Stimulated activated CD4-positive, alpha-beta T cell treated with anti-CD3 and anti-CD28 coated beads, Interleukin-12 subunit alpha, Interleukin-12 subunit beta, amount 100 ng/mL, for 4 hours (primary cell): ENCODE measurements at places on chromosomes 3 and 15.

DNA sequence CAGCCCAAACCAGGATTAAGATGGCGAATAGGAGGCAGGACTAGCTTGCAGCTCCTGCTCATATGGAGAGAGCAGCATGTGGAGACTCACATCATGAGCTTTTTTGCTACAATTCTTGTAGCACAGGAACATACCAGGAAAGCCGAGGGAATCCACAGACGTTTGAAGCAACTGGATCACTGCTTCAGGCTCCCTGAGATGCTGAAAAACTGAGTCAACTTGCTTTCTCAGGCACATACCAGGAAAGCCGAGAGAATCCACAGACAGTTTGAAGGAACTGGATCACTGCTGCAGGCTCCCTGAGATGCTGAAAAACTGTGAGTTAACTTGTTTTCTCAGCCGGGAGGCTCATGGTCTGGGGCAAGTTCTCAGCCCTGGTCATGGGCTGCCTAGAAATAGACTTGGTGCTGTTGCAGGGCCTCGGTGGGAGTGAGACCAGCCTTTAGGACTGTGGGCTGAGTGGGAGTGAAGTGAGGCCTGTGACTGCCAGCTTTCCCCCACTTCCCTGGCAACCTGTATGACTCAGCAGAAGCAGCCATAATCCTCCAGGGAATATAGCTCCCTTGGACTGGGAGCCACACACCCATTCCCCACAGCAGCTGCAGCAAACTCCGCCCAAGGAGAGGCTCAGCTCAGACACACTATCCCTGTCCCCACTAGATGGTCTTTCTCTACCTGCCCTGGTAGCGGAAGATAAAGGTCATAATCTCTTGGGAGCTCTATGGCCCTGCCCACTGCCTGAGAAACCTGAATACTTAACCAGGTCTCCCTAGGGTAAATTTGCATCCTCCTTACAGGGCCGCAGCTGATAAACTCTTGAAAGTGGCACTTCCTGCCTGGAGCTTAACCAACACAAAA, 51.9 kb upstream of the PFN2 start:
- DNase-seq, result no peak

GRCh38 chr15:97084650-97085049, 754.1 kb downstream of the NR2F2 start:
- DNase-seq, result no peak

GRCh38 chr3:56613016-56613415, 56.0 kb downstream of the CCDC66 start:
- no peak for DNase-seq

GRCh38 chr3:128089135-128089534, 34.5 kb downstream of the RUVBL1 start:
- DNase-seq, result no peak

GRCh38 chr3:47578691-47579632, at the start of gene CSPG5:
TSS of gene CSPG5 (minus strand) at chr3:47578865. CDS start at chr3:47578693, 172 bp downstream.
- DNase-seq, result peak; percentile 36

DNA sequence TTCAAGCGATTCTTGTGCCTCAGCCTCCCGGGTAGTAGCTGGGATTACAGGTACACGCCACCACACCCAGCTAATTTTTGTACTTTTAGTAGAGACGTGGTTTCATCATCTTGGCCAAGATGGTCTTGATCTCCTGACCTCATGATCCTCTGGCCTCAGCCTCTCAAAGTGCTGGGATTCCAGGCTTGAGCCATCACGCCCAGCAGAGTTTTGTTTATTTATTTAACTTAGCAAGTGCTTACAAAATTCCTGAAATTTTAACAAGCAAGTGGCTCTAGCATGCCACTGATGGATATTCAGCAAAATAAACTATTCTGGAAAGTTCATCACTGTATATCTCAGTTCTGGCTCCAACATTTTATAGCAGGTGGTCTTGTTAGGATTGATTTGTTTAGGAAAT, 585.9 kb downstream of the OTOL1 start:
- no peak for DNase-seq

- no peak for DNase-seq
These were observed 80.8 kb downstream of the KCNH8 start for GRCh38 chr3:19229086-19229485.

DNA sequence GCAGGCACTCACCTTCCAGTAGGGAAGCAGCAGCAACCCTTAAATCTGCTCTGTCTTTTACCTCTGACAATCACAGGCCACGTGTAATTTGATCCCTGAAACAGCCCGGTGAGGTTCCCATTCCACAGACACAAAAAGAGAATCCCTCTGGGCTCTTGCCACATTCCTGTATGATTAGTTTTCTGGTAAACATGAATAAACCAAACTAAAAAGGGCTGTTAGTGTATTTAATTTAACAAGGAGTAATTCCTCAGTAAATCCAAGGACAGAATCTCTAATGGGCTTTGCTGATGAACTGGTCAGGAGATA, 186.9 kb downstream of the FAM43A start:
- DNase-seq, result no peak

DNA sequence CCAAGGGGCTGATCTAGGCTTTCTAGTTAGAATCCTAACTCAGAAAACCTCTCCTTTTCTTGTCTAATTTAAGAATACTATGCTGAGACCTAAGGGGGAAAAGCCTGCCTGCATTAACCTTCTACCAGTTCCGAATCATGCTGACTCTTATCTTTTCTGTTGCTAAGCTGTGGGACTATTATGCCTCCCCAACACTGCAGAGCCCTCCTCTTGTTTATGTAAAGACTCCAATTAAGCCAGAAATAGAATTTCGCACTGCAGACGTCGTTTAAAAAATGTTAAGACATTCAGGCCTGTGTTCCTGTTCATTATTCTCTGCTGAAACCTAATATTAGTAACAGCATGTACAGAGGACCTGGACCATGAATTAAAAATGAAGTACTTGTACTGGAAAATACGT, 310.6 kb upstream of the ATP11B start:
- no peak for DNase-seq

- no peak for DNase-seq
These were observed 558 bp upstream of the IL17RC start for GRCh38 chr3:9916346-9916733.

DNA sequence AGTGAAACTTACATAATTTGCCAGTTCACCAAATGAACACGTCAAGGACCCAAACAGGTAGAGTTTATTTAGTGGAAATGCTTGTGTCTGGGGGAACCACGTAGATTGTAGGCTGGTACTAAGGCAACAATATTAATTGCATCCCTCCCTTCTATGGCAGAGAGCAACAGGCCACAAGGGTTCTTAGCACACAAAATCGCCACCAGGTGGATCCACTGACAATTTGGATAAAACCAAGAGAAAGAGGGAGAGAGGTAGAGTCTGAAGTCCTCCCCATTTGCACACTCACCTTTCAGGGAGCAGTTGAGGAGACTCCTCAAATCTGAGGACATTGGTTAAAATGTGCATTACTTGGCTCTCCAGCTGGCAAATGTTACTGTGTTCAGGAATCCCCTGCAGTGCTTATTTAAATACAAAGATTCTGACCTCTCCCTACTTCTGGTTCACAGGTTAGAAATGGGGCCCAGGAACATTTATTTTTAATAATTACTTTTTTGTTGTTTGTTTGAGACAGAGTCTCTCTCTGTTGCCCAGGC, 181.0 kb upstream of the FEZF2 start:
- no peak for DNase-seq

DNA sequence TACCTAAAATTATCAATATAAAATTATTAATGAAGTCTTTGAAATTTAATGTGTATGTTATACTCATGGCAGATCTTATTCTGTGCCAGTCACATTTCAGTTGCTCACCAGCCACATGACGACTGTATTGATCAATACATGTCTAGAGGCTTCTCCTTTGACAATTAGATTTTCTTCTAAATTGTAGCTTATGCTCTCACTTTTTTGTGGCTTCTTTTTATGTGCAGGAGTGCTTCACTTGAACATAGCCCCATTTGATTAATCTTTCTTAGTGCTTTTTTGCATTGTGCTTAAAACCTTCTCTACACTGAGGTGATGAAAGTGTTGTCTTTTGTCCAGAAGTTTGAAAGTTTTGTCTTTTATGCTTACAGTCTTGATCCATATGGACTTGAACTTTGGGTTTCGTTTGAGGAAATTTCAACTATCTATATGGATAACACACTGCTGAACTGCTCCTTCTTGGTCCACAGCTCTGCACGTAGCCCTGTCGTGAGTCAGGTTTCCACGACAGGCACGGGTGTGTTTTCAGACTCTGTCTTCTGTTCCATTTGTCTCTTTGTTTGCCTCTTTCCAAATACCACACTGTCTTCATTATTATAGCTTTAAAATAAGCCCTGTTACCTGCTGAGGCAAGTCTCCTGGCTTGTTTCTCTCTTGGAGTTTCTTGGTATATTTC, 393.9 kb upstream of the CFAP20DC start:
- no peak for DNase-seq

GRCh38 chr3:127045435-127046045, 62.6 kb downstream of the PLXNA1 start:
- DNase-seq, result no peak

- DNase-seq, result no peak
These were observed 197.4 kb downstream of the SLC9A9 start for GRCh38 chr3:143650827-143651226.

GRCh38 chr3:33277193-33277882, at the start of gene FBXL2:
TSS of gene FBXL2 (plus strand) at chr3:33277442. CDS start at chr3:33277513, 71 bp downstream.
- peak; percentile 11 for DNase-seq

- DNase-seq, result no peak
These were observed 14.1 kb downstream of the ANKRD34C start for GRCh38 chr15:79296583-79296982.

DNA sequence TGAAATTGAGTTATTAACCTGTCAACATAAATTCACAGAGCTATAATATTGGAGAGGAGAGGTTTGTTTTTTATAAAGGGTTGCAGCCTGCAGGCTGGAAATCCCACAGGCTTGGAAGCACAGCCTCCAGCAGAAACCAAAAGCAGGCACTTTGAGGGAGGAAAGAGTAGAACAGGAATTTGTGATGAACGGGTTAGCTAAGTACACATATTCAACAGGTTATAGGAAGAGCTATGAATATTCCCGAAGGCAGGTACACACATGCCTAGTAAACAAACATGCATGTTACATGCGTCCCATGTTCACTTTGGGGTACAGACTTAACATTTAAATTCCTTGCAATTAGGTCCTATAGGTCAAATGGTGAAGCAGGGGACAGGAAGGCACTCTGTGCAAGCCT, 25.9 kb upstream of the LIPC start:
- no peak for DNase-seq

DNA sequence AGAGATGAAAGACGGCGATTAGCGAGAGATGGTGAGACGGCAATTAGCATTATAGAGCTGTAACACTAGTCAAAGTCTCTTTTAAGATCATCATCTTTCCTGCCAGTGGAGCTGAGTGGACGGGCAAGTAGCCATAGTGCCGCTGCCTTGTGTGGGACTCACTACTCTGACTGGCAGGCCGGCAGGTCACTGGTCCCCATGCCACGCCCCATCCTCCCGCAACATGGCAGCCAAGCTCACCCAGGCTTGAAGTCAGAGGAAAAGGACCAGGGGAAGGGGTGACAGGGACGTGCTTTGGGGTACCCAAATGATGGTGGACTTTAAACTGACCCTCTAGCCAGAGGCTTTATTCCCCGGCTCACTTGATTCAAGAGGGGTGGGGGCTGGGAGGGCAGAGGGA, 44.6 kb upstream of the COL6A5 start:
- DNase-seq, result no peak

DNA sequence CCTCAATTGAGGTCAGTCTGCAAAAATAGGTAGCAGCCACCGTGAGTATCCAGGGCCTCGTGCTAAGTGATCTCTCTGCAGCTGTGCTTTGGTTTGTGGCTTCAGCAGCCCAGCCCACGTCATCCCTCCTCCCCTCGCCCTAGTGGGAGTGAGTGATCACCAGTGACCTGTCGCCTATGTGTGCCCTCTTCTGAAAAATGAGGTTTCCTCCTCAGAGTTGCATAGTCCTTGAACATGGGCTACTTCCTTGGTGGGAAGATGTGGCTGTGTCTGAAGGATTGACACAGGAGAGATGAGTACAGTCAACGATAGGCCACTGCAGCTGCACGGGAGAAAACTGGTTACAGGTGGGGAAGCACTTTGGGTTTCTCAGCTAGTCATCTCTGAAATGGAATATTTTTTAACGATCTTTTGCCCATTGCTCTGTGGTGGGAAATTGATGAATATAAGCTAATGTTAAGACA, 144.8 kb upstream of the BHLHE40 start:
- peak; percentile 46 for DNase-seq

DNA sequence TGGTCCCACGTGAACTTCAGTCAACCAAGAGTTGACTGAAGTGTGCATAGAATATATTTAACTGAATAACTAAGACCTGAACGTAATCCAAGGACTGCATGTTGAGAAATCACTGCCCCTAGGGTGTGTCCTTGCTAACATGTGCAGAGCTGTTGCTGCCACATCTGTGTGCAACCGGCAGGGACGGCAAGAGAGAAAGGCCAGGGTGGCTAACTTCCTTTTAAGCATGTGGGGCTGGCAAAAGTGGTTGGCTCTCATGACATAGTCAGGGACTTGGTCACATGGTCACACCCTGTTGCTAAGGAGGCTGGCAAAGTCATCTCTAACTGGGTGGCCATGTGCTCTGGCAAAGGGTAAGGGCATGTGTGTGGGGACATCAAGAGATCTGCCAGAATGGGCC, 52.4 kb downstream of the GASK1A start:
- no peak for DNase-seq

DNA sequence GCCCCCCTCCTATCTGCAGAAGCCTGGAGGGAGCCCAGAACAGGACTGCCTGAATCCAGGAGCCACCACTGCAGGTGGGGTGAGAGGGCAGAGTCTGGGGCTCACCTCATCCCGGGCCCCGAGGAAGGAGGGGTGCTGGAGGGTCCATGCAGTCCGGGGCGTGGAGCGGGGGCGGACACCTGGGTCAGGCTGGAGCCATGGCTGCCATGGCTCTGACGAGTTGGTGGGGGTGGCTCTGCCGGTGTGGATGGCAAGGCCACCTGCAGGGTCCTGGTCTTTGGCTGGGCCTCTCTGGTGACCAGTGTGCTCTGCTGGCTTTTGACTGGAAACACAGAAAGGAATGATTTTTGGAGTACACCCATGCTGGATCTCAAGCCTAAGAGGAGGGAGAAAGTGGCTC, 47.4 kb downstream of the DZIP1L start:
- no peak for DNase-seq

GRCh38 chr3:10928407-10928960, 64.1 kb upstream of the SLC6A1 start:
- DNase-seq, result no peak

GRCh38 chr3:81666502-81667121, 94.8 kb downstream of the GBE1 start:
- no peak for DNase-seq

DNA sequence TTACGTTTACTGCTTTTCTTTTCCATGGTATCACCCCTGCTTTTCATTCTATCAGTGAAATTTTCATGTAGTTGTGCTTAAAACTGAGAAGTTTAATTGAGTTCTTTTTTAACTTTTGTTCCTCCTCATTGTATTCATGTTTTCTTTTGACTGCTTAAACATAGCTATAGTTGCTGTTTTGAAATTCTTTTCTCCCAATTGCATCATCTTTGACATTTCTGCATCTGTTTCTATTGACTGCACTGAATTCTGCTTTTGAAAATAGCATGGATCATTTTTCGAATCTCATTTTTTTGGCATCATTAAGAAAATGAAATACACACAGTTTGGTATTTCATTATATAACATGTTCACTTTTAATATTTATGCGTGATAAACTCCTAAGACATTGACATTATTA, 694.9 kb downstream of the MECOM start:
- no peak for DNase-seq
